Smooth muscle cell of the umbilical artery (primary cell): ENCODE measurements at places on chromosomes 16 and 17. TPM values are rescaled to one million over a fixed set of nuclear protein-coding genes. Genes with fewer than 3 reads are reported as not detected.

Gene CD300LB
- not detected in 2 replicates for total RNA-seq

Gene LITAFD
- total RNA-seq: not detected in 2 replicates

Gene C16orf46
- total RNA-seq: 0.30 and 0.42 TPM in 2 replicates

Gene WNT3
- 0.65 and 0.89 TPM in 2 replicates for total RNA-seq

Gene C17orf100
- 0.55 and 0.59 TPM in 2 replicates for total RNA-seq

Gene HBA2
- not detected in 2 replicates for total RNA-seq

Gene OR1A1
- not detected in 2 replicates for total RNA-seq

Gene KRTAP1-4
- not detected in 2 replicates for total RNA-seq

Gene CIAO3
- total RNA-seq: 21.5 and 28.8 TPM in 2 replicates
